ENCODE measurements at places on chromosomes 11 and 22.

DNA sequence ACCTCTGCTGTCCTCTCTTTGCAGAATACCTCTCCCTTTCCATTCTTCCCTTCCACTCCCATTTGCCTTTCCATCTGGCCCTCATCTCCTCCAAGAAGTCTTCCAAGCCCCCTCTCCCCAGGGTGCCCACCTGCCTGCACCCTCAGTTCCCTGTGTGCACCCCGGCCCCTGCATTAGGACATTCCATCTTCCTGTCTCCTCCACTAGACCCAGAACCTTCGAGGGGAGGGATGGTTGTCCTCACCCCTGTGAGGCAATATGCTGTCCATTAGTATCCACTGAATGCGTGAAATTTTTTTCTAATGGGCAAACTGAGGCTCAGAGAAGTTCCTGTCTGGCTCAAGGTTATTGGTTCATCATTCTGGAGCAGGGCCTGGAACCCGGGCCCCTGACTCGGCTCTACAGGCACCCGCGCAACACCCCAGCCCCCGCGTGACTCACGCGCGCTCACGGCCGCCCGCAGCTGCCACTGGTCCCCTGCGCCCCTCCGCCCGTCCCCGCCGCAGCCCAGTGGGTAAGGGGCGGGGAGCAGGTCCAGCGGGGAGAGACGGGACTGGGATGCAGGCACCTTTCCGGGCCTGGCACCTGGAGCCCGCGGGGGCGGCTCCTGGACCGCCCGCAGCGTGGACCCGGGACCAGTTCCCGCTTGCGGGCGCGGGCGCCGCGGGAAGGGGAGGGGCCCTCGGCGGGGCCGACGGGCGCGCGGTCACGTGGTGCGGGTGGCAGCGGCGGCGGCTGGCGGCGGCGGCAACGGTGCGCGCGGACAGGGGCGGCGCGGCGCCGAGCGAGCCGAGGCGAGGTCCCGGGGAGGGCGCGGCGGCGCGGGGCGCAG lies 7.0 kb downstream of the SEPTIN3 start:
- no peak for DNase-seq

GRCh38 chr22:25451480-25452114 lies 112.9 kb upstream of the GRK3 start:
- no peak for DNase-seq

DNA sequence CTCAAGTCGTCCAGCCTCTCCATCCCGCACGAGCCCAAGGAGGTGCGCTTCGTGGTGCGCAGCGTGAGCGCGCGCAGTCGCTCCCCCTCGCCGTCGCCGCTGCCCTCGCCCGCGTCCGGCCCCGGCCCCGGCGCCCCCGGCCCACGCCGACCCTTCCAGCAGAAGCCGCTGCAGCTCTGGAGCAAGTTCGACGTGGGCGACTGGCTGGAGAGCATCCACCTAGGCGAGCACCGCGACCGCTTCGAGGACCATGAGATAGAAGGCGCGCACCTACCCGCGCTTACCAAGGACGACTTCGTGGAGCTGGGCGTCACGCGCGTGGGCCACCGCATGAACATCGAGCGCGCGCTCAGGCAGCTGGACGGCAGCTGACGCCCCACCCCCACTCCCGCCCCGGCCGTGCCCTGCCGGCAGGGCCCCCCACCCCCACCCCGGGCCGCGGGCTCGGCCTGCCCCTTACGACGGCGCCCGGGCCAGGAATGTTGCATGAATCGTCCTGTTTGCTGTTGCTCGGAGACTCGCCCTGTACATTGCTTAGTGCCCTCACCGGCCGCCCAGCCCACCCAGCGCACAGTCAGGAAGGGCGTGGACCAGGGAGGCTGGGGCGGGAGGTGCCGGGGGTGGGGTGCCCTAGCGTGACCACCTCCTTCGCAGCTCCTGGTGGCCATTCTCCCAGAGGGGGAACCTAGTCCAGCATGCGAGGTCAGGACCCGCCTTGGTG lies 6.9 kb upstream of the ACR start:
- peak; percentile 35 for DNase-seq

- DNase-seq, result no peak
Measured at GRCh38 chr11:122524898-122525297, 130.6 kb upstream of the UBASH3B start.

GRCh38 chr22:29641700-29642330 lies 38.4 kb downstream of the NF2 start:
- no peak for DNase-seq

All from umbilical cord (tissue), 2 donors.